ENCODE measurements at places on chromosomes 13 and 19.

DNA sequence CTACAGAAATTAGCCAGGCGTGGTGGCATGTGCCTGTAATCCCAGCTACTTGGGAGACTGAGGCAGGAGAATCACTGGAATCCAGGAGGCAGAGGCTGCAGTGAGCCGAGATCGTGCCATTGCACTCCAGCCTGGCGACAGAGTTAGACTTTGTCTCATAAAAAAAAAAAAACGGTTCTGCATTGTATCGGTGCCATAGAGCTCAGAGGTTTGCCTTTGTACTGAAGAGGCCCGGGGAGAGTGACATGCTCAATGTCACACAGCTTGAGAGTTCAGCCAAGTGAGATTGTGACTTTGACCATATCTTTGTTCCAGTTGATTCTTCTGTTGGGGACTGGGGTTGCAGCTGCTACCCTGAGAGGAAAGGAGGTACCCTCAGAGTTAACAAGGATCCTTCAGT is 4.3 kb downstream of the HAUS8 start:
- no peak for DNase-seq

DNA sequence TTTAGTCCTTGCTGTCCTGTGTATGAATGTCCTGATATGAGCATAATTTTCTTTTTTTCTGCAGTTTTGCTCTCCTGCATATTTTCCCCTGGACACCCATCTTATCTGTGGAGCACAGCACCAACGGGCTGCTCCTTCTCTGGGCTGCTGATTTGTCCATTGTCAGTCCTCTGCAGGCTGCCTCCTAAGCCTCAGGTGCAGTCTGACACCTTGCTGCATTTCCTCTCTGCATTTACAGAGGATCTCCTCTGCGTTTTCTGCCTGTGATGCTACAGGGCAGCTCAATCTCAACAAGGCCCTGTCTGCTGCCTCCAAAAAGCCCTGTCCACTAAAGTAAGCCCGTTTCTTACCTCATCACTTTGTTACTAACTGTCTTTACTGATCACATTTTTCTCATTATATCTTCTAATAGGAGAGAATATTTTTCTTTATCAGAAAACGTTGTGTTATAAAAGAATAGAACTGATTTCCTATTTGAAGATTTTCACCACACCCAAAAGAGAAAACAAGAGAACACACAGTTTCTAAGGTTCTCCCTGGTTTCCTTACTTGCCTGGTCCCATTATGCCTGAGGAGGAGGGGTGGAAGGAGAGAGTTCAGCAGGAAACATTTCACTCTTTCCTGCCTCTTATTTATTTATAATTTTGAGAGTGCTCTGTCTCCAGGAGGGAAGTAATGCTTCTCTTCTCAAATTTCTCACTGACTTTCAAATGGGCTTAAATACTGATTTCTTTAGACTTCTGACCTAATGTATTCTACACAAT is 65.6 kb upstream of the TDRD3 start:
- no peak for DNase-seq

DNA sequence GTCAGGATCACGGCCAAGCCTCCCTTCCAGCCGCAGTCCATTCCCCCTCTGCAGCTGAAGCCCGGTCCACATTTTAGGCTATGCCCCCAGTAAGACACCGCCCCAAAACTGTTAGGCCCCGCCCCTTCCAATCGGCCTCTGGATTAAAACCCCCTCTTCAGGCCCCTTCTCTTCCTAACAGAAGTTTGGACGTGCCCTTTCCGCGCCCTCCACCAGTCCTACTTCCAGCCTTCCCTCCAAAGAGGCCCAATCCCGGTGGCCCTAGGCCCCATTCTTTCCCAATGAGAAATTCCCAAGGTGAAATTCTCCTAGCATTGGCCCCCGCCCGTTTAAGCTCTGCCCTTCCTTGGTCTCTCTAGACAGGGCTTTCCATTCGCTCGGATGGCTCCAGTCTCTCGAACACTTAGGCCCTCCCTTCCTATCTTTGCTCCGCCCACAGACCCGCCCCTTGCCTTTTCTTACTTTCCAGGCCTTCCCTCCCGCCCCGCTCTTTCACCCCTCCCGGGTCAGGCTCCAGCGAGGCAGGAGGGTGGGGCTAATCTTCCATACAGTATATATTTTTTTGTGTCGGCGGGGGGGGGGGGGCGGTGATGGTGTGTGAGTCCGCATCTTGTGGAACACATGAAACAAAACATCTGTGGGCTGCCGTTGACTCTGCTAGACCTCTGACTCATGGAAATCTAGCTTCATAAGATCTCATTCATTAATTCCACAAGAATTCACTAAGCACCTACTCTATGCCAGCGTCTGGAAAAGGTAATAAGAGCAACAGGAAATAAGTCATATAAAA is 13.6 kb downstream of the LTBP4 start:
- peak; percentile 97 for DNase-seq

- DNase-seq, result no peak
These were observed 18.8 kb downstream of the C1QTNF9 start for GRCh38 chr13:24328145-24328544.

DNA sequence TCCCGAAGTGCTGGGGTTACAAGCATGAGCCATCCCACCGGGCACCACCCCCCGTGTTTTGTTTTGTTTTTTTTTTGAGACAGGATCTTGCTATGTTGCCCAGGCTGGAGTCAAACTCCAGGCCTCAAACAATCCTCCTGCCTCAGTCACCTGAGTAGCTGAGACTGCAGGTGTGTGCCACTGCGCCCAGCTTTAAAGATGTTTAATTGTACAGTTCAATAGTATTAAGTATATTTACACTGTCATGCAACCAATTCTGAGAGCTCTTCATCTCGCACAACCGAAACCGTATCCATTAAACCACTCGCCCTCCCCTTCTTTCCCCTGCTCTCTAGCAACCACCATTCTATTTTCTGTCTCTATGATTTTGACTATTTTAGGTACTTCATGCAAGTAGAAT is 15.6 kb downstream of the NUCB1 start:
- DNase-seq, result no peak

GRCh38 chr19:43596842-43597461 is 557 bp downstream of the ZNF576 start:
- DNase-seq, result peak; percentile 20

DNA sequence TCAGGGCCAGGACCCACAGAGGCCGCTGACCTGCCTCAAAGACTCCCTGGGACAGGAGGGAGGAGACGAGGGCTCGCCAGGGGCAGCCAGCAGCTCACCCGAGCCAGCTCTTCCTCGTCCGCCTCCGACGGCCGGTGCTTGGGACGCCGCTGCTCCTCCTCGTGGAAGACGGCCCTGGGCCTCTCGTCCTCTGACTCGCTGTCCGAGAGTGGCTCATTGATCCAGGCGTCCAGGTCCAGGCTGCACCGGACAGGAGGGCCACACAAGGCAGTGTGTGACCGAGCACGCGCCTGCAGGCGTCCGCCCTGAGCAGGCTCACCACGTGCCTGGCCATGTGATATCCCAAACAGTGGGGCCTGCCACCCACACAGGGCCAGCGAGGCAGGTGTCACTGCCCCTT is 19.8 kb downstream of the IZUMO4 start:
- DNase-seq, result no peak

DNA sequence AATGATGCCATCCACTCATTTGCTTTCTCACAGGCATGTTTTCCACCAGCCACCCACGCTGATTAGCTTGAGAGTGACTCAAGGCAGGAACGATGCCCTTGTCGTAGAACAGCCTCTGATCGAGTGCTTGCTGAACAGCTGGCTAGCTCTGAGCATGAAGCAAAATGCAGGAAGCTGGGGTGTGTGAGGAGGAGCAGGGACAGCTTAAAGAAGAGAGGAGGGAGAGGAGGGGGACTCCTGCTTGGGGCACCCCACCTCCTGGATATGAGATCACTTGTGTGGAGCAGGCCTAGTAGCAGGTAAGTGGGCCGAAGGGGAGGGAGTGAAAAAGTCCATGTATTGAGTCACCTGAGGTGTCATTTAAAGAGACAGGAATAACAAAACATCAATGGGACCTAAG is 48.8 kb downstream of the IRS2 start:
- DNase-seq, result peak; percentile 20

GRCh38 chr19:57689750-57690149 is 8.0 kb downstream of the ZNF551 start:
- DNase-seq, result no peak

DNA sequence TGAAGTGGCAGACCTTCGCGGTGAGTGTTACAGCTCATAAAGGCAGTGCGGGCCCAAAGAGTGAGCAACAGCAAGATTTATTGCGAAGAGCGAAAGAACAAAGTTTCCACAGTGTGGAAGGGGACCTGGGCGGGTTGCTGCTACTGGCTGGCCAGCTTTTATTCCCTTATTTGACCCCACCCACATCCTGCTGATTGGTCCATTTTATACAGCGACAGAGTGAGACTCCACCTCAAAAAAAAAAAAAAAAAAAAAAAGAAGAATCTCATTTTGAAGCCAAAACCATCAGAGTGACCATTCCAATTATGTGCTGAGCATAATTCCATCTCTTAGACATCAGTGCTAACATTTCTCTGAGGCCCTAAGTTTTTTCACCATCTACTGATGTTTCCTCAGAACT is 1.9 kb upstream of the ZNF552 start:
- no peak for DNase-seq

GRCh38 chr19:38718747-38719543 is 25.3 kb downstream of the CAPN12 start:
- DNase-seq, result no peak

DNA sequence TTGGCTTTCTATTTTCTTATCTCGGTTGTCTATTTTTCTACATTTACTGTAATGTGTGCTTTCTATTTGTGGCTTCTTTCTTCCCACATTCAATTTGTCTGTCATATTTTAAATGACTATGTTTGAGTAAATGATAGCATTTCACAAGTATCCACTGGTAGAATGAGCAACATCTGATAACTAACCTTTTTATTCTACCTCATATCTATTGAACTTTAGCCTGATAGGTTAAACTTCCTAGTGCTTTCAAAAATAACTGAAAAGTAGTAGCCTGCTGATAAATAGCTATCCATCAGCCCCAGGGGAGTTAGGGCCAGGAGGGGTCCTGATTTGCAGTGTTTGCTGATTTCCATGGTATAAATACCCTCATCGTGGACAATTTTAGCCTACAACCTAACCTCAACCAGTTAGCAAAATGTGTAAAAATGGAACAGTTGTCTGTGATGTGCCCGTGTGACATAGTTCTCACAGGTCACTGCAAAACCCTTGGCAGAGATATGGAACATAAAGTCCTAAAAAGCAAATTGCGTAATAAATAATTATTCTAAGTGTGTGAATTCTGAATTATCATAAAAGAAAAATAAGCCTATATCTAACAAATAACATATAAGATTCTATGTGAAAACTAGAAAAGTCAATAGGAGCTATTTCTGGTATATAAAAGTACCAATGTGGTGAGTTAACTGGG is 32.1 kb downstream of the KCTD12 start:
- DNase-seq, result no peak

DNA sequence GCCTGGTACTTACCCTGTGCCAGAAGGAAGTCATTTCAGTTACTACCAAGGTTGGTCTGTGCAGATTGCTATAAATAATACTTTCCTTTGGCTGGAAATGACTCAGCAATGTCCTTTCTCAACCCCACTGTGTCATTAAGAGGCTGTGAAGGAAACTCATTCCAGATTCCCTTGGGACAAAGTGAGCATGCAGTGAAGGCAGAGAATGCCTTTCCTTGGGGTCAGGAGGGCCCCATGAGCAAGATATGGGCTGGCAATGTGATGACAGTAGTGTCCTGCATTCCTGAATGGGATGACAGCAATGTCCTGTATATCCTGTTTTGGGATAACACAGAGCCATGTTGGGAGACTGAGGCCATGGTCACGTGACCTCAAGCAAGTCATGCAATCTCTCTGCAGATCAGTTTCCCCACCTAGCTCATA is 213.1 kb upstream of the TMTC4 start:
- no peak for DNase-seq

DNA sequence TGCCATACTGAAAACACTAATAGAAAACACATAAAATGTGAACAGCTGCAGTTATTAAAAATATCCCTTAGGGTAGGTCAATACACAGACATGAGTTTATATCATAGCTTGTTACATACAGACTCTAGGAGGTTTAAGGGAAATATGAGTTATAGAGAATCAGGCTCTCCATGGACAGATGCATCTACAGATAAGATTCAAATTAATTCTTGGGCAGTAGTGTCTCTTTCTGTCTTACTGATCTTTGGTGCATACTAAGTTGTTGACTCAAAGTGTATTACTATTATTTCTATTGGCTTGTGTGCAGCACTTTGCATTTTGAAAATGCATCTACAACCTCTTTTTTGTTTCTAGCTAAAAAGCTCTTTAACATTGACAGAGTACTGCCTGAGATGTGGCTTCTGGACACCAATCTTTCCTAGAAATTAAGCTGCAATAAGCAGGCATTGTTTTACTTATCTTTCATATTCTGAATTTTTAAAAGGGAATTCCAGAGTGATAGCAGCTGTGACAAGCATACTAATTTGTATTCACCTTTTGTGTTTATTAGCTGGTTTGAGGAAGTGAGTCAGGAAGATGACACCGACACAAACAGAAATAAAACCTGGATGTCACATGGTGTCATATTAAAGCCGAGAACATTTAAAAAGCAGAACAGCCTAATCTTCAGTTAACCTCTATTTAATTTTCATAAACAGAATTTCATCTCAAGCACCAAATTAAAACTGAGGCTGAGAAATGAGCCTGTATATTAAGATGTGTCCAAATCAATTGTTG is 399.0 kb downstream of the PCDH9 start:
- no peak for DNase-seq

DNA sequence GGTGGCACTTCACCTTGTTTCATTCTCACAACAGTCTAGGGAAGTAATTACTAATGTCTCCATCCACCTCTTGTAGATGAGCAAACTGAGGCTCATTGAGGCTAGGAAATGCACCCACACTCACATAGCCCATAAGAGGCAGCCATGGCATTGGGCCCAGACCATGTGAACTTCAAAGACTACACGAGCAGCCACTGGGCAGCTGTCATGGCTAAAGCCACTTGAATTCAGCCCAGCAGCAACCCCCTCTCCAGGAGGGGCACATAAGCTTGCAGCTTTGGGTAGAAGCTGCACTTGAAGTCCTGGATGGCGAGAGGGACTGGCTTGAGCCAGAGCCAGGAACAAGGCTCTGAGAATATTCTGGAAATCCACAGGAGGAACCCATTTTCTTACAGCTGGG is 13.4 kb downstream of the ALOX5AP start:
- DNase-seq, result no peak

DNA sequence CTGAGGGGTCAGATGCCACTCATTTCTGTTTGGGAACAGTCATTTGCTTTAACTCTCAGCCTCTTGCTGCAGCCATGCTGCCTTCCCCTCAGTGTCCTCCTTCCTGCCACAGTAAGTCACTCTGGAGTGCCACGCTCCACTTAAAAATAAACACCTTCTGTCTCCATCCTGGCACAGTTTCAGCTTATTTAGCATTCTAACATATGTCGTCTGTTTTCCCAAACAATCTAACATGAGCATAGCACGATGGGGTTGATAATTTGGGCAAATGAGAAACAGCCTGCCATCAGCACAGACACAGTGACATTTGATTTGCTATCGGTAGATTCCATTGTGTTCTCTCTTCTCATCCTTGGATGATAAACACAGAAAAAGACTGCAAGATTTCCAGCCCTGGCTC is 768.6 kb downstream of the UQCRFS1 start:
- DNase-seq, result no peak

GRCh38 chr13:109817591-109818535 is 31.5 kb upstream of the IRS2 start:
- no peak for DNase-seq

Measured in stimulated activated naive CD8-positive, alpha-beta T cell treated with anti-CD3 and anti-CD28 coated beads, Interleukin-15, Interleukin-2, amounts not matched to agents 100 U/mL and 50 U/mL, for 24 hours (primary cell).